Myocyte (in vitro differentiated cells): ENCODE measurements at places on chromosomes 13 and 19. TPM values are rescaled to one million over a fixed set of nuclear protein-coding genes. Genes with fewer than 3 reads are reported as not detected.

DNA sequence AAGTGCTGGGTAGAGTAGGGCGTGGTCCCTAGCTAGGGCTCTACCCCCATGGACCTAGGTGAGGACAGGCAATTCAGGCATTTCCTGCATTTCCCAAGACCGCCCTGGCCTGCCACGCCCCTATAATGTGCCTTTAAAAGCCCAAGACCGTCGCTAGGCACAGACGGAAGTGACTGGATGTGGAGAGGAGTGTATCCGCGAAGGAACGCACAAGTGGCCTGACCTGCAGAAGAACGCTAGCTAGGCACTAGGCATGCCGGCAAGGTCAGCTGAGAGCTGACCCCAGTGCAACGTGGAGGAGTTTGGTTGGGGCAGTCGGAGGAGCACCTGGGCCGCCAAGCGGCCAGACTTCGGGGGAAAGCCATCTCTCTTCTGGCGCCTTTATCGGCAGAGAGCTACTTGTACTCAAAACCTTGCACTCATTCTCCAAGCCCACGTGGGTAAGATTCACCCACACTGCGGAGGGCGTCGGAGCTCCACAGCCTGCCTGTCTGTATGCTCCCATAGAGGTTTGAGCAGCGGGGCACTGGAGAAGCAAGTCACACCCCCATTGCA, 370.0 kb downstream of the FGF9 start:
- DNase-seq, result no peak

DNA sequence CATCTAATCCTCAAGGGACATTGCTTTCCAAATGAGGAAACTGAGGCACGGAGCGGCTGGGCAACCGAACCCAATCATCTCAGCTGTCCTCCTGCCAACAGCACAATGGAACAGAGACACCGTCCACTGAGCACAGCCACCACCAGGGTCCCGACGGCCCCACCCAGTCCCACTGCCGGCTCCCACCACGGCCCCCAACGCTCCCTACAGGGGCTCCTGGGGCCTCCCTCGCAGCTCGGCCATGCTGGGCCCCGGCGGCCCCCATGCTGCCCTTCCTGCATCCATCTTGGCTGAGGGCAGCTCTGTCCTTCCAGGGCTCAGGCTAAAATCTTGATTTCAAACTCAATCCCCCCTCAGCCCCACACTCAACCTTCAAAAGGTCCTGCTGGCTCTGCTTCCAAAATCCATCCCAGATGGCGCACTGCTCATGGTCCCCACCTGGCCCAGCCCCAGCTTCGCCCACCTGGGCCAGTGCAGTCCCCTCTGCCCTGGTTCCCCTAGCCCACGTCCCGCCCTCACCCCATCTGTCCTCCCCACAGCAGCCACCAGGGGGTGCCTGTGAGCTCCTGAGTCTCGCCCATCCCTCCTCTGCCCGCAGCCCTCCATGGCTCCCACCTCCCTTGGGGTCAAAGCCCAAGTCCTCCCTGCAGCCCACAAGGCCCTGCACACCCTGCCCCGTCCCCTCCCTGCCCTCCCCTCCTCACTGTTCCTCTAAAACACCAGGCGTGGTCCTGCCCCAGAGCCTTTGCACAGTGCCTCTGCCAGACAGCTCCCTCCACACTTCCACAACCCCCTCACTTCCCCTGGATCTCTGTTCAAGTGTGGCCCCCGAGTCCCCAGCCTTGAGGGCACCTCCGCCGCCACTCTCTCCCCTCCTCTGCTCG, 7.9 kb downstream of the PIP5K1C start:
- DNase-seq, result no peak

The LRRC25 gene
- total RNA-seq, result not detected in 2 replicates

- DNase-seq, result no peak
These were observed 2.0 kb downstream of the EPN1 start for GRCh38 chr19:55676889-55677505.

- peak; percentile 17 for DNase-seq
These were observed 157.2 kb downstream of the TM9SF2 start for GRCh38 chr13:99658261-99658991.

GRCh38 chr13:83995930-83996329, 113.7 kb upstream of the SLITRK1 start:
- no peak for DNase-seq

DNA sequence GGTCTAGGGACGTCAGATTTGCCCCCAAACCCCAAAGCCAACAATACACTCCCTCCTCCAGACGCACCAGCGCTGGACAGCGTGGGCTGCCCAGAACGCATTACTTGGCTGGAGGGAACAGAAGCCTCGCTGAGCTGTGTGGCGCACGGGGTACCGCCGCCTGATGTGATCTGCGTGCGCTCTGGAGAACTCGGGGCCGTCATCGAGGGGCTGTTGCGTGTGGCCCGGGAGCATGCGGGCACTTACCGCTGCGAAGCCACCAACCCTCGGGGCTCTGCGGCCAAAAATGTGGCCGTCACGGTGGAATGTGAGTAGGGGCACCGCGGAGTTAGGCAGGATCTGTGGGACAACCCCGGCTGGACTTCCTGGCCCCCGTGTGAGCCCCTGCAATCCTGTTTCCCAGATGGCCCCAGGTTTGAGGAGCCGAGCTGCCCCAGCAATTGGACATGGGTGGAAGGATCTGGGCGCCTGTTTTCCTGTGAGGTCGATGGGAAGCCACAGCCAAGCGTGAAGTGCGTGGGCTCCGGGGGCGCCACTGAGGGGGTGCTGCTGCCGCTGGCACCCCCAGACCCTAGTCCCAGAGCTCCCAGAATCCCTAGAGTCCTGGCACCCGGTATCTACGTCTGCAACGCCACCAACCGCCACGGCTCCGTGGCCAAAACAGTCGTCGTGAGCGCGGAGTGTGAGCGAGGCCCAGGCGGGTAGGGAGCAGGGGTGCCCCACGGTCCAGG, 4.0 kb downstream of the ICAM5 start:
- no peak for DNase-seq

GRCh38 chr13:105597573-105597972, 937.9 kb downstream of the EFNB2 start:
- DNase-seq, result no peak

The ZNF20 gene
- total RNA-seq, result 2.0 and 3.0 TPM in 2 replicates

- DNase-seq, result peak; percentile 10
These were observed 260.4 kb downstream of the NALCN start for GRCh38 chr13:101155920-101156319.

The SLITRK6 gene
- not detected in 2 replicates for total RNA-seq

DNA sequence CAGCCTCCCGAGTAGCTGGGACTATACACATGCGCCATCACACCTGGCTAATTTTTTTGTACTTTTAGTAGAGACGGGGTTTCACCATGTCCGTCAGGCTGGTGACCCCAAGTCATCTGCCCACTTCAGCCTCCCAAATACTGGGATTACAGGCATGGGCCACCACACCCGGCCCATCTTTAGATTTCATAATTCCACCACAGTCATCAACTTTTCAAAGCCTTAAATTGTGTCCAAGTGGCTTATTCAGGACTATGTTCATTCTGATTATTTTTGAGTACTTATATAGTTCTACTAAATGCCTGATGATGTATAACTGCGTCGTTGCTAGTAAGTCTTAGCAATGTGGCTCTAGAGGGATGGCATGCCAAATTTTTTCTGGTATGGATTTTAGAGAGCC, 36.9 kb downstream of the FLT1 start:
- DNase-seq, result no peak

DNA sequence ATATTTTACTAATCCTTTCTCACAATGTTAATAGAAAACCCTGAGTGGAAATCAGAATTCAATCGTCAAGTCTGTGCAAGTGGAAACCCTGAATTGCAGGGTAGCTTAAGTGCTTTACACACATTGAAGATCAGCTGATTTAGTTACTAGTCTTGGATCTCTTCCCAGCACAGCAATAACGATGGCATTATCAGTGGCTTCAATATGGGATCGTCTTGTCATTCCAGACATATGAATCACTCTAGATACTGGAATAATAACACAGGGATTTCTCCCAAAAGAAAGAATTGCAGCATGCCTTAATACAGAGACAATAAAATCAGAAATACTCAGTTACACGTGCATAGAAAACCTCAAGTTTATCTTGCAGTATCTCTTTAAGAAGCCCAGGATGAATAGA, 12.6 kb upstream of the METTL21C start:
- peak; percentile 74 for DNase-seq

DNA sequence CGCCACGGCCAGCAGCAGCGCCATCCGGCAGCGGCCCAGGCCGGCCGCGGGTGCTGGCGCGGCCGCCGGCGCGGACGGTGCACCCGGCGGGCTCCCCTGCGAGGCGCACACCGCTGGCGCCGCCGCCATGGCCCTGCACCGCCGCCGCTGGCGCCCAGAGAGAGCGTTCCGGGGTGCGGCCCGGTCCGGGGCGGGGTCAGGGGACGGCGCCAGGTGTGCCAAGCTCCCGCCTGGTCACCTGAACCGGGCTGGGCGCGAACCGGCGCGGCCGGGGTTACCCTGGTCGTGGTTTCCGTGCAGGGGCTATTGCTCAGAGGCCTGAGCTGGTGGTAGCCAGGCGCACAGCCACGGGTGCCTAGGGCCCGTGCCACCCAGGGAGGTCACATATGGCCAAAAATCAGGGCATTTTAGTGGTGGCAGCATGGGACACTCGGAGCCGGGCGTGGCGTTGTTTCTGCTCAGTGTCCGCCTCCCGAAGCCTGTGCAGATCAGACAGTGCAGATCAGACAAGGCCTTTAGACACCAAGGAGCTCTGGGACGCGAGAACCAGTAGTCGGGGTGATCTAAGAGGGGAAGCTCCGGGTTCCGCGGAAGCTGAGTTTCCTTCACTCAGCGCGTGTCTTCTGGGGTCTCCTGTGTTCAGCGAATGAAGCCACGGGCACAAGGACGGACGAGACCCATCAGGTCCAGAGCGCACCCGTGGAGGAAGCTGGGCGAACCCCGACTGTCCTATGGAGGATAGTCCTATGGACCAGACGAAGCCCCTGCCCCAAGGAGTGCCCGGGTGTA, at the start of gene TMEM238:
TSS of gene TMEM238 (minus strand) at position 162 of the 789 bp plus-strand sequence. CDS start at position 129, 33 bp downstream.
- no peak for DNase-seq

The CYP2A7 gene
- total RNA-seq, result not detected in 2 replicates

GRCh38 chr13:98488736-98489135, 88.2 kb downstream of the STK24 start:
- DNase-seq, result no peak

The HIF3A gene
- not detected in 2 replicates for total RNA-seq

- no peak for DNase-seq
These were observed 230.7 kb downstream of the NDFIP2 start for GRCh38 chr13:79711631-79712030.

DNA sequence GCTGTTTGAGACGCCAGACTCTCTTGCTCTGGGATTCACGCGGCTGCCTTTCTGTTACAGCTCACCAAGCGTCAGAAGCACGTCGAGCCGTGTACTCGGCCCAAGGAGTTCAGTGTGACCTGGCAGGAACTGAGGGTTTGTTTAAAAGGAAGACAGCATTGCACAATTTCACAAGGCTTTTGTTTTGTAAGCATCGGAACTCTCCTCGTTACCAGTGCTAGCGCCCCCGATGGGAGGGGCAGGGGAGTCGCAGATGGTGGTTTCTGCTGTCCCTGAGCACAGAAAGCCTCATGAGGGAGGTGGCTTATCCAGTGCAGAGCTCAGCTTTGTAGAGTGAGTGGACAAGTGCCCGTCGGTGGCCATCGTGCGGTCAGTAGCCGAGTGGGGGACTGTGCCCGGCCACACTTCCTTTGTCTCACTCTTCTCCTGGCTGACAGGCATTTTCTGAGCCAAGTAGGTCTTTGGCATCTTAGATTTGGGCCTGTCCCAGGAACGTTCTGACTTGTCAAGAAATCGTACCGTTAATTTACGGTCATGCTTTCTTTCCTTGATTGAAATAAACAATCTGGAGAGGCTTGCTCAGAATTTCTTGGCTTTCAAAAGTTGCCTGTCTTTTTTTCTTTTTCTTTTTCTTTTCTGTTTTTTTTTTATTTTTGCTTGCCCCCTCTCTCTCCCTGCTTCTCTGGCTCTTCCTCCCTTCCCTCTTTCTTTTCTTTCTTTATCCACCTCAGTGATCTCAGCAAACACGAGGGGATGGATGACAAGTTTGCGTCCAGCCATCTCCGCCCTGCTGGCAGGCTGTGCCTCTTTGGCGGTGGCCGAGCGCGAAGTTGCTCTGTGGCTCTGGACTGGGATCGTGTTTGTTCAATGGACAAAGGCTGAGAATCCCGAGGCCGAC, 7.7 kb downstream of the KDM4B start:
- peak; percentile 48 for DNase-seq

DNA sequence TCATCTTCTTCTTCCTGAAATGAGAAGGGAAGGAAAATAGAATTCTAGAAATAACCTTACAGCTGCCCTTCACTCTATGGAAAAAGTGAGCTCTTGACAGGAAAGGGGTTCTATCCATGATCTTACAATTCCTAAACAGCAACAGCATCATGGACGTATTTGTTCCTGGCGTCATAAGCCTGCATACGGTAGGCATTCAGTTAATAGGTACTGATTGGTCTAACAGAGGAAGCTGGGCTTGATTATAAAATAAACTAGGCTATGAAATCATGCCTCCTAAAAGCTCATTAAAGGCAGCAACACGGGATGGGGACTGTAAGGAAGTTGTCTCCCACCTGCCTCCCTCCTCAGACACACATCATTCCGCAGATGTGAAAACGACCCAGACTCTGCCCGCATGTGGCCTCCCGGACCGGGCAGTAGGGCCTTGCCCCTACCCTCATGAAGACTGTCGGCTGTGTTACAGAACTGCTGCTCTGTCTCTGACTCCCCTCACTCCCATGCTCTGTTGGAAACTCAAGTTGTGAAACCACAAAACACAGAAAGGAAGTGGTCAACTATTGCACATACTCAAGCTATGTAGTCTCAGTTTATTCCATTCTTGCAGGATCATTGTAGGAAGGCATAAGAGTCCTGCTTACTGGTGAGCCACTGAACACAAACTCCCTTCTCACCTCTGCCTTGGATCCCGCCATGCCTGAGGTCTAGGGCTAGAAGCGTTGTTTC, 129.8 kb downstream of the DLEU7 start:
- peak; percentile 74 for DNase-seq

- DNase-seq, result peak; percentile 56
These were observed 19.7 kb downstream of the ZNF536 start for GRCh38 chr19:30391554-30392551.

The CCNE1 gene
- total RNA-seq, result 7.8 and 9.6 TPM in 2 replicates

GRCh38 chr13:110625771-110626321, 10.5 kb downstream of the NAXD start:
- no peak for DNase-seq

DNA sequence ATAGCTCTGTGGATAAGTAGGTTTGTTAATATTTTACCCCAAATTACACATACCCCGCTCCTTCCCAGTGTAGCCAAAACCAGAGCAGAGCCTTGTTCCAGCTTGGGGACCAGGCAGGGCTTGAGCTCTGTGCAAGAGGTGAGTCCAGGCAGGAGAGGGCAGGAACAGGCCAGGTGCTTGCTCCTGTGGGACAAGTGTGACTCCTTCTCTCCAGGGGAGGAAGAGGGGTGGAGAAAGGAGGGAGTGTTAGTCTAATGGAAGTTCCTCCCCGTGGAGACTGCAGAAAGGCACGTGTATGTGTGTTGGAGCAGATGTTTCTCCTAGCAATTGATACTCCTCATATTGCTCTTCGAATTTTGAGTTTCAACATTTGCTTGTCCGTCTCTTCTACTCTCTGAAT, 201.0 kb downstream of the FGF9 start:
- DNase-seq, result no peak

GRCh38 chr19:6414793-6415590, 9.6 kb downstream of the KHSRP start:
- no peak for DNase-seq
